ENCODE measurements at places on chromosomes 4 and X. TPM values are rescaled to one million over a fixed set of nuclear protein-coding genes. Genes with fewer than 3 reads are reported as not detected.

The UBQLN2 gene
- total RNA-seq: 20.4 TPM

The TMSB15A gene
- 20.8 TPM for total RNA-seq

The FRAS1 gene
- total RNA-seq: 3.0 TPM

The ADGRL3 gene
- not detected for total RNA-seq

The MAGEE2 gene
- not detected for total RNA-seq

The TASL gene
- total RNA-seq: not detected

The CYSLTR1 gene
- total RNA-seq: 0.06 TPM

The STOX2 gene
- total RNA-seq: under 0.01 TPM

The VCX3B gene
- not detected for total RNA-seq

The PABPC4L gene
- 0.90 TPM for total RNA-seq

The GPM6B gene
- total RNA-seq: 4.4 TPM

The FBXL5 gene
- total RNA-seq: 167 TPM

The EOLA1 gene
- total RNA-seq: 8.7 TPM

The CLTRN gene
- total RNA-seq: not detected

The PLXNB3 gene
- 5.0 TPM for total RNA-seq

The GPR173 gene
- 4.1 TPM for total RNA-seq

The SLC2A9 gene
- total RNA-seq: 0.77 TPM

The PRDM8 gene
- 86.8 TPM for total RNA-seq

The UGT2B17 gene
- not detected for total RNA-seq

The GPC3 gene
- not detected for total RNA-seq

The TMEM33 gene
- total RNA-seq: 64.4 TPM

The LIMCH1 gene
- total RNA-seq: 6.9 TPM

The PCSK1N gene
- total RNA-seq: 1.8 TPM

The CT45A1 gene
- total RNA-seq: not detected

The RAP1GDS1 gene
- total RNA-seq: 113 TPM

The MAGEA9B gene
- total RNA-seq: not detected

The AWAT2 gene
- not detected for total RNA-seq

The MAGEA11 gene
- not detected for total RNA-seq

The GRIA2 gene
- not detected for total RNA-seq

The DCAF12L1 gene
- total RNA-seq: not detected

The SOD3 gene
- total RNA-seq: not detected

The DAPP1 gene
- total RNA-seq: not detected

The AMOT gene
- 0.23 TPM for total RNA-seq

The UGT2A3 gene
- not detected for total RNA-seq

The MAGEA1 gene
- total RNA-seq: not detected

The TLR7 gene
- not detected for total RNA-seq

The DCUN1D4 gene
- total RNA-seq: 23.3 TPM

The POU3F4 gene
- total RNA-seq: not detected

The NBDY gene
- 6.7 TPM for total RNA-seq
